ENCODE measurements at places on chromosomes 3 and 15. TPM values are rescaled to one million over a fixed set of nuclear protein-coding genes. Genes with fewer than 3 reads are reported as not detected.

DNA sequence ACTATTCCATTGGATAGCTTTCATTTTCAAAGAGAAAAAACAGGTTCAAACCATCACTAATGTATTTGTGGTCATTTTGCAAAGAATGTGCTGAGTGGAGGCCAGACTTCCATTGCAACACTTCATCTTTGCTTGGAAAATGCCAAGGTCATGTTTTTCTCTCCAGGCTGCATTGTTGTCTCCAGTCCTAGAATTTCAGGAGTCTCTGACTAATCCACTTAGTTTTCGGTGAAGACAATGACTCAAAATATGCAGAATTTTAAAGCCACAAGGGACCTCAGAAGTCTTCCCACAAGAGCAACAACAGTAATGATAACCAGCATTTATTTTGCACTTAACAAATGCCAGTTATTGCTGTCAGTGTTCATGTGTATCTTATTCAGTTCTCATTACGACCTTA lies 277.0 kb downstream of the RYR3 start:
- no peak for DNase-seq
- no peak overlapping the region for H3K27ac ChIP-seq
- peaks cover 2% of the 10 kb centered on the region for H3K27me3 ChIP-seq
- H3K4me3 ChIP-seq: no peak overlapping the region
- H3K36me3 ChIP-seq: no peaks in the 10 kb centered on the region

ZNF385D gene
- total RNA-seq: 0.66 TPM

- no peak for DNase-seq
- no peak overlapping the region for H3K4me3 ChIP-seq
- no peak overlapping the region for H3K27ac ChIP-seq
- H3K4me1 ChIP-seq: no peaks in the 10 kb centered on the region
- H3K27me3 ChIP-seq: no peaks in the 10 kb centered on the region
Observed at GRCh38 chr3:992871-993270, 100.0 kb upstream of the CNTN6 start.

GRCh38 chr3:50444213-50444612 lies 59.2 kb downstream of the CACNA2D2 start:
- no peak overlapping the region for H3K27ac ChIP-seq
- H3K36me3 ChIP-seq: no peaks in the 10 kb centered on the region
- H3K4me1 ChIP-seq: no peaks in the 10 kb centered on the region
- no peaks in the 10 kb centered on the region for H3K27me3 ChIP-seq
- no peak for DNase-seq
- H3K4me3 ChIP-seq: no peak overlapping the region

DNA sequence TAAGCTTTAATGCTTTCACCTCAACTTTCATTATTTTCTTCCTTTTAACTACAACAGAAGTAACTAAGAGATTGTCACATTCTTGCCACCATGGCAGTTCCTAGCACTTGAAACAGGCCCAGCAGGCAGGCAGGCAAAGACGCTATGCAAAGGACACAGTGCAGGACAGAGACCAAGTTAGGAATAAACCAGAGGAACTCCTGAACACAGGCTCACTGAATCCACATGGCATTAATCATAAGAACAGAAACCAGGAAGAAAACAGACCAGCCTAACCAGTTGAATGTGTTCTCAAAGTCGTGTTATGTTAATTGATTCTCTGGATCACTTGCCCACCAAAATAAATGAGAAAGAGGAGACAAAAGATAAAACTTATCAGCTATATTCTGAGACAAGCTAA lies 397.6 kb downstream of the TBL1XR1 start:
- H3K4me1 ChIP-seq: no peaks in the 10 kb centered on the region
- no peak for DNase-seq
- no peaks in the 10 kb centered on the region for H3K27me3 ChIP-seq
- no peak overlapping the region for H3K4me3 ChIP-seq
- H3K36me3 ChIP-seq: no peaks in the 10 kb centered on the region

GRCh38 chr3:181017690-181018089 lies 28.2 kb upstream of the DNAJC19 start:
- H3K27me3 ChIP-seq: no peaks in the 10 kb centered on the region
- no peak for DNase-seq
- no peak overlapping the region for H3K4me3 ChIP-seq
- H3K4me1 ChIP-seq: no peaks in the 10 kb centered on the region

CKMT1A gene
- total RNA-seq: 8.3 TPM

DNA sequence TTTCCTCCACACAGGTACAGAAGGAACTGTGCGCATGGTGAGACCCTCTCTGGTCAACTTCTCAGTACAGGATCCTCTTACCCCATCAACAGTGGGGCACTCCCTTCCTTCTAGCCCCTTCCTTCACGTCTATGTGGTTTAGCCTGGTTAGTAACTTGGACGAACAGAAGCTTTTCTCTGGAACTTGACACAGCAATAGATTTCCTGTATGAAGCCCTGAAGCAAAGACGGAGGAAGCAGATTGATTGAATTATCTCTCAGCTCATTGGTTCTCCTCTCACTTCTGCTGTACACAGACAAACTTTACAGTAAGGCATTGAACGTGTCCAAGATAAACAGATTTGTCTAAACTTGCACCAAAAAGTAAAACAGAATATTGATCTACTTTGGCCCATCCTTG lies at the start of gene CD200R1:
Gene CD200R1, minus strand, starts transcription at position 210 of the 400 bp plus-strand sequence. CDS start 246 bp downstream, outside the sequence.
- no peak within 1 kb of the TSS for H3K27ac ChIP-seq
- H3K4me3 ChIP-seq: no peak within 1 kb of the TSS
- H3K27me3 ChIP-seq: no peaks in the 10 kb centered on the region
- H3K4me1 ChIP-seq: no peaks in the 10 kb centered on the region

DNA sequence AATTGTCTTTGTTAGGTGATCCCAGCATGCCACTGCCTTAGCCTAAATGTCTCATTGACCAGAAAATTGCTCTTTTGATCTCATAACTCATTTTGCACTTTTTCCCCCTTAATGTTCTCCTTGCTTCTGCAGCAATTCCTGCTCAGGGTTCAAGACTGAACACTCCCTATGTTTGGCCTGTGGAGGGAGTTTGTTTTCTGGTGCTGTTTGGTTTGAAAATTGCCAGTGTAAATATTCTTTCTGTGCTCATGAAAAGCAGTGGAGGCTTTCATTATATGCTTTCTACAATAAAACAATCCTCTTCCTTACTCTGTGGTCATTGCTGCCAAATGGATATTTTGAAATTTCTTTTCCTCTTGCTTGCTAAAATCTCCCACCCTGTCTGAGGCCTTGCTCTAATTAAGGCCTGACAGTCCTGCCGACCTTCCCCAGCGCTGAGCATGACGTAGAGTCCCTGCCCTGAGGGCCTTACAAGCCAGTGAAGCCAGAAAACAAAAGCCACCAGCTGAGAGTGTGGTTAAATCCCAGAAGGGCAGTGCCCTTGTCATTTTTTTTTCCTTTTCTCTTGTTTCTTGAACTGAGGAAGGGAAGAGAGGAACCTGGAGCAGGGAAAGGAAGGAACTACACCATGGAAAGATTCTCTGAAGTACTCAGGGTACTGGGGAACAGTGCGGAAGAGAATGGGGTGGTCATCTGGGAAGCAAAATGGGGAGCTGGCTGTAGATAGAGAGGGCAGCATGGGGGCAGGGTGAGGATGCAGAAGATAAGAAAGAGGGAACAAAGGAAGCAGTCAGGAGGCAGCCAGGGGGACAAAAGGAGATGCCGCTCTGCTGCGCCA lies 24.8 kb downstream of the ZBTB38 start:
- DNase-seq: no peak
- H3K27ac ChIP-seq: no peak overlapping the region
- no peaks in the 10 kb centered on the region for H3K4me1 ChIP-seq
- H3K27me3 ChIP-seq: no peaks in the 10 kb centered on the region

DNA sequence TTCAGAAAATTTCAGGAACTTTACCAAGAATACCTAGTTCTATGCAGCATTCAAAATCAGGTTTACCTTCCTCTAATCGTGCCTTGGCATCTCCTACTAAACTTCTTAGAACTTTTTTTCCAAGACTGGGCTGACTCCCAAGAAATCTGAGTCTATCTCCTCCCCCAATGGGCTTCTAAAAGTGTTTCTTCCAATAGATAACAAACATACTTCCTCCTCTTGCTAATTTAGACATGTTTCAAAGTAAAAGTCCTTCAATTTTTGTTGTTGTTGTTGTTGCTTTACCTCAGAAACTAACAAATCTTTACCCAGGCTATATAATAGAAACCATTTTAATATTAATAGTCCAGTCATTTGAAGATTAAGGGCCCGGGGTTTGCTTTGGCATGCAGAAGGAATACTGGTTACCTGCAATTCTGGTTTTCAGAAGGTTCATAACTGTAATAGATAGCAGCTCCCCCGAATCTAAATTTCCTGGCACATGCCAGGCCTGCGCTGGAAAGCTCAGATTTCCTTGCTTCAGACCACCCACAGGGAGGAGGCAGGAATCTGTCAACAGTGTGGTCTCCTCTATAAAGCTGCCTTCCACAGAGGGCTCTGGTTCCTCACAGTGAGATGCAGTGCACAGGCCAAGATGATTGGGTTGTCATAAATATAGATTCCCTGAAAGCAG lies 188.7 kb downstream of the THRB start:
- H3K4me3 ChIP-seq: no peak overlapping the region
- DNase-seq: peak; percentile 57
- H3K27ac ChIP-seq: no peak overlapping the region
- H3K4me1 ChIP-seq: peaks cover 8% of the 10 kb centered on the region
- no peaks in the 10 kb centered on the region for H3K27me3 ChIP-seq

NR2E3 gene
- total RNA-seq: not detected

Data from K562 (cell line).